Activated T-helper 9 cell treated with anti-CD3 and anti-CD28 coated beads, Interleukin-2, amount 50 U/mL, for 16 hours (primary cell): ENCODE measurements at places on chromosomes 4 and X.

DNA sequence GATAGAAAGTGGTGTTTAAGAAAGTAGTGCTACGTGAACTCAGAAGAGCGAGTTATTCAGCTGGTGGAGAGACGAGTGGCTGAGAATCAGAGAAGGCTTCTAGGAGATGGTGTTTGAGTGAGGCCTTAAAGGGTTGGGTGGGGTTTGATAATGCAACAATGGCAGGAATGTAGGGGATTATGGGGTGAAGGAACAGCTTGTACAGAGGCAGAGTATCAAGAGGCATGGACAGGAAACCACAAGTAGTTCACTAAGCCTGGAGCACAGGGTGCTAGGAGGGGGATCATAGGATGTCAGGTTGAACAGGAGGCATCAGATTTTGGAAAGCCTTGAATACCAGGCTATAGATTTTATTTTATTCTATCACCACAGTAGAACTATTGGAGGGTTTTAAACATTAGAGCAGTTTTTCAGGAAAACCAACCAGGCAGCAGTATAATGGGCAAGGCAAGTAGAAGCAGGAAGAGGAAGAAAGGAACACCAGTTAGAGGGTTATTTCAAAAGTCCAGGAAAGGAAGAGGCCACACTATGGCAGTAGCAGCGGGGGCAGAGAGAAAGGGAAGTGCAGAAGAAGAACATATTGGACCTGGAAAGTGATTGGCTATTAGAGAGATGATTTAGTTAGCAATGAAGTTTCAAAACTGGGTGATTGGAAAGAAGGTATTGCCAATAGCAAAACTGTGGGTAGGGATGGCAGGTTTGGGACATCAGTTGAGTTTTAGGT lies 99.2 kb downstream of the DOCK11 start:
- no peak for DNase-seq

GRCh38 chr4:175325230-175325629 lies 407.1 kb downstream of the ADAM29 start:
- DNase-seq, result no peak

DNA sequence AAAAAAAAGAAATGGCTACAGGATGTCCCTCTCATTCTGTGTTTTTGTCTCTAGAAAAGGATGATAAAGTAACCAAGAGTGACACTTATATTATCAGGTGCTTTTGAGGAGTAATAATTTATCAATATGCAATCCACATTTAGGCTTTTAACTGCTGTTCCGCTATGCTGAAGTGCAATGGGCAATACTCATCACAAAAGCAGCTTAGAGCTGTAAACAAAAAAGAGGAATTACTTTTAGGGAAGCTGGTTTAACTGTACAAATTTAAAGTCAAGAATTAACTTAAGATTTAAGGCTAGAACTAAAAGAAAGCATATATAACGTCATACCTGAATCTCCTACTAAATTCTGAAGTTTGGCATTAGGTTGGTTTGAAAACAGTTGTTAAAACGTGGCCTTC lies 93.5 kb upstream of the DDX3X start:
- DNase-seq, result no peak

GRCh38 chr4:181162676-181163075 lies 1080.5 kb upstream of the TENM3 start:
- no peak for DNase-seq

DNA sequence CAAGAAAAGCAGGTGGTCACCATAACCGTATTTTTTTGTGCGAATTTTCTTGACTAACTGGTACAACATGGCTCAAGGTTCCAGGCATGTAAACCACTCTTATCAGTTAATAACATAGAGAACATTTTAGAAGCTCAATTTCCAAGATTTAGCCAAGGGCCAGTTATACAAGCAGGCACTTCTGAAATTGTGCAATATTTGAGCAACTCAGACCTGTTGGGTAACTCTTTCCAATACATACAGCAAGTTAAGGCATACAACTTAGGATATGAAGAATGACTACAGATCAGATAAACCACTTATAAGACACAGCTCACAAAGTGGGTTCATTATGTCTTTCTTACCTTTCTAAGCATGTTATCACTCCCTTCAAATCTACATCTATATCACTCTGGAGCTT lies 43.9 kb downstream of the ZNF280C start:
- DNase-seq, result no peak

DNA sequence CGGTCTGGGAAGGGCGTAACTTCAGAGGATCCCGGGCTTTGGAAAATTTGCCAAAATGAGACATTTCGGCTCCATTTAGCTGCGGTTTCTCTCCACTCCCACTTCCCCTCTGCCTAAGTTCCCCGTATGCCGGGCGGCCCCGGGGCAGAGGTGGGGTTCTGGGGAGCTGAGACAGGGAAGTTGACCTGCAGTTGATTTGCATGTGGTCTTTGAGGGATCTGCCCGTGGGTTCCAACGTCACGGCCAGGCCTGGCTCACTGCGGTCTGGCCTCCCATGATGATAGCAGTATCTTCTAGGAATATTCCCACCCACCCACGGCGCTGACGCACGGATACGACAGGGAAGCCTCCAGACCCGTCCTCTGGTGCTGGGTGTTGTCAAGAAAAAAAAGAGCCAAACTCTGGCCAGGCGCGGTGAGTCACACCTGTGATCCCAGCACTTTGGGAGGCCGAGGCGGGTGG lies 27.3 kb upstream of the CRLF2 start:
- DNase-seq, result no peak

- DNase-seq, result no peak
Measured at GRCh38 chrX:100600758-100601157, 16.0 kb downstream of the TNMD start.

GRCh38 chr4:30721185-30722091 lies 1.3 kb downstream of the PCDH7 start:
- DNase-seq, result no peak

DNA sequence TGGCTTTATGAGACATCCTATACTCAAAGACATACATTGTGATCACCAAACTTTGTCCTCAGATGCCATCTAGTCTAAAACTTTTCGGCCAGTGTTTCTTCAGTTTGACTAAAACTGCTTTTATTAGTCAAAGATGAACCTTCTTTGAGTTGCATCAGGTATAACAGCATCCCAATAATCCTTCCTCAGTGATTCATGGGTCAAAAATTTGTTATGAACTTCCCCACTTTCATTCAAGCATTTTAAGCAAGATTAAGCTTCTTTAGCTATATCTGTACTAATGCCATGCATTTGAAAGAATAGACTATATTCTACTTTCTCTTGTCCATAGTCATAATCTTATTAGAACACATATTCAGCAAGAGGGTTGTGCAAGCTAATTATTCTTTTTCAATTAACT lies 1070.4 kb upstream of the ADGRL3 start:
- DNase-seq, result no peak

DNA sequence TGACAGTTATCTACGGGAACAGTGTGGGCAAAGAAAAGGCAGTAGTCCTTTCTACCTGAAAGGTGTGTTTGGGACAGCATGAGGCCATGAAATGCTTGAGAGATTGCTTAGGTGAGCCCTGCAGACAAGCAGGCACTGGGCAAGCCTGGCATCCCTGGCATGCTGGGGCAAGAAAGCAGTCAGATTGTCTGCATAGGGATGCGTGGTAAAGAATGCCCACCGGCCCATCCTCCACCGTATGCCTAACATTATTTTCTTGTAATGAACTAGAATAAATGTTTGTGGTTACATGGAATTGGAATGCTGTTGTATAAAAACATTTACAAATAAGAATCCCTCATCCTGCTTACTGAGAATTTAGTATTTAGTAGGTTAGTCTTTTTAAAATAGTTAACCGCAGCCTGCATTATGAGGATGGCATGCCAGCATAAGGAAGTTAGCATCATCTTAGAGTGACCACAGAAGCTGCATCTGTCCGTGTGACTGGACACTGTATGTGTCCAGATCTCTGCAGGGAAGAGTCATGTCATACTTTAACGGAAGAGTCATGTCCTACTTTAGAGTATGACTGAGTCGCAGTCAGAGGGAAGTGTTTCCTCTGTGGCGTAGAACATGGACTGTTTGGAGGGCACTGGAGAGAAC lies 18.9 kb downstream of the ZBTB49 start:
- no peak for DNase-seq

- DNase-seq, result no peak
Measured at GRCh38 chr4:73208376-73208775, 50.2 kb downstream of the ANKRD17 start.

GRCh38 chr4:141459020-141459419 lies 177.4 kb upstream of the IL15 start:
- no peak for DNase-seq

GRCh38 chr4:188078116-188078515 lies 31.3 kb downstream of the TRIML2 start:
- DNase-seq, result no peak

DNA sequence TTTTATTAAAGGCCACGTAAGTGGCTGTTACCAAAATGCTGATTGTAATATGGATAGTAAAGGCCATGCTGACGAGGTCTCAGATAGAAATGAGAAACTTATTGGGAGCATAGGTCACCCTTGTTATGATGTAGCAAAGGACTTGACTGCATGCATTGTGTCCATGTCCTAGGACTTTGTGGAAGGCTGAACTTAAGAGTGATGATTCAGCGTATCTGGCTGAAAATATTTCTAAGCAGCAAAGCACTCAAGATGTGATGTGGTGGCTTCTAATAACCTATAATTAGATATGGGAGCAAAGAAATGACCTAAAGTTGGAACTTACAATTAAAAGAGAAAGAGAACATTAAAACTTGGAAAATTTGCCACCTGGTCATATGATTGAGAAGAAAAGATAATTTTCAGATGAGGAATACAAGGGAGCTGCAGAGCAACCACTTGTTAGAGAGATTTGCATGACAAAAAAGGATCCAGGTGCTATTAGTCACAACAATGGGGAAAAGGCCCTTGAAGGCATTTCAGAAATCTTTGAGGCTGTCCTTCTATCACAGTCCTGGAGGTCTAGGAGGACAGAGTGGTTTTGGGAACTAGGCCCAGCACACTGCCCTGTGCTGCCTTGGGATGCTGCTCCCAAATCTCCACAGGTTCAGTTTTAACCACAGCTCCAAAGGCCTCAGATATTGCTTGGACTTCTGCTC lies 793.7 kb upstream of the LCORL start:
- DNase-seq, result no peak

GRCh38 chr4:71867598-71867997 lies 83.7 kb upstream of the GC start:
- DNase-seq, result no peak

DNA sequence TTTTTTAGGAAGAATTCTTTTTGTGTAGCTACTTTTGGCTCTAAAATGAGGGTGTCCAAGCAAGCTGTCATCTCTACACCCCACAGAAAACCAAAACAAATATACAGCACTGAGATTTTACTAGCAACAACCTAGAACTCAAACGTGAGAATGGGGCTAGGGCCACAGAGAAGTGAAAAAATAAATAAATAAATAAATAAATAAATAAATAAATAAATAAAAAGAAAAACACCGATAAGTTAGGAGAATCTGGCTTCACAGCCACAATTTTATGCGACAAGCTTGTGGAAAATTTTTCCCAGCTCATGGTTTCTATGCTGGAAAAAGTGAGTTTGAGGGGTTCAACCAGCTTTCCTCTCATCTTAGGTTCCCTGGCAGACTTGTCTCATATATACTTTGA lies 324.6 kb upstream of the TACR3 start:
- no peak for DNase-seq

DNA sequence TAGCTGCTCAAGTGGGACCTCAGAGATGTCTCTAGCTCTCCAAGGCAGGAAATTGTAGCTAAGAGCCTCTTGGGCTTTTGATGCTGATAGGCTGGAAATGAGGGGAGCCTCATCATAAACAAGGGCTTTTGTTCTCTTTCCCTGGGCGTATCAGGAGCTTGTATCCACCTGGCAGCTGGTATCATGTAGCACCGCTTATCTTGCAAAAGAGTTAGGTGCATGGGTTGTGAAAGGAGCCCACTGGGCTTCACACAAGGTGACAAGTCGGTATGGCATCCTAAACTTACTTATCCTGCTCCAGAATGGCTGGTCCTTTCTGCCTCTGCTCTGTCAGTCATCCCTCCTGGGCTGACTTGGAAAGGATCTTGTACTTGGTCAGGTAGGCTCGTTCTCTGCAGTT lies 565.8 kb downstream of the GRXCR1 start:
- DNase-seq, result no peak

DNA sequence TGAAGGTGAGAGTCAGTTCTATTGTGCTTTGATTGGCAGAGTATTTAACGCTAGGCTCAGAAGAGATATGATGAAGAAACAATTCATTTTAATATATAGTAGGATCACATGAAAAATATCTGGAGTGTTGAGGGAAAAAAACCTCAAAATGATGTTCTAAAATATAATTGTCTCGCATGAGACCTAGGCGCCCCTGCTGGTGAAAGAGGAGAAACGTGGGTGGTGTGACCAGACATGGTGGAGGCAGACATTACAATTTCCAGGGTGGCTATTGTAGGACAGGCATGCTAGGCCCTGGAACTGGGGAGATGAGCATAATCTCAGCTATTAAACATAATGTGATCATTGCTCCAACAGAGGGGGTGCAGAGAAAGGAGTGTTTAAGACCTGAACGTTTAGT lies 210.0 kb downstream of the HS3ST1 start:
- DNase-seq, result no peak

GRCh38 chrX:124938715-124939114 lies 381.0 kb upstream of the TEX13C start:
- DNase-seq, result no peak
